Stimulated activated CD4-positive, alpha-beta T cell treated with anti-CD3 and anti-CD28 coated beads, Interleukin-2, amount 100 ng/mL, for 24 hours (primary cell): ENCODE measurements at places on chromosomes 11 and 22.

DNA sequence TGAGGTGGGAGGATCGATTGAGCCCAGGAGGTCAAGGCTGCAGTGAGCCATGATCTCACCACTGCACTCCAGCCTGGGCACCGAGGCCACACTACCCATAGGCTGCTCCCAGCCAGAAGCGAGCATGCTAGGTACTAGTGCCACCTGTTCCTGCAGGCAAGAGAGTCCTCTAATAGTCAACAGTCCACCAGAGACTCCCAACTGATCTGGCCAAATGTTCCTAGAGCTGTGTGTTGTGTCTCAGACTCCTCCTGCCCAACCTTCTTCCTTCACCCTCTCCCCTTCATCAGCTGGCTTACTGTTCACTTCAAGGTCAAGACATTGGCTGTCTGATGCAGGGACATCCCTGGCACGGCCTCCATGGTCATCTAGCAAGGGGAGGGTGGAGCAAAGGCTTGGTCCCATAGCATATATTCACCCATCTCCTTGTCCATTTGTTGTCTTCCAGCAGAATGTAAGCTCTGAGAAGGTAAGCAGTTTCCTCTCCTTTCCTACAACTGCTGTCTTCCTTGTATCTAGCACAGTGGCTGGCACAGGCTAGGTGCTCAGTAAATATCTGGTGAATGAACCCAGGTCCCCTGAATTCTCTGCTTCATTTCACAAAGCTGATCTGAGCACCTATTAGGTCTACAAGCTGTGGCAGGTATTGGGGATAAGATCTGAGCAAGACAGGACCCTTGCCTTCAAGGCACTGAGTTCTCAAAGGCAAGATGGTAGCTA lies 126.2 kb upstream of the SERPIND1 start:
- no peak for DNase-seq

DNA sequence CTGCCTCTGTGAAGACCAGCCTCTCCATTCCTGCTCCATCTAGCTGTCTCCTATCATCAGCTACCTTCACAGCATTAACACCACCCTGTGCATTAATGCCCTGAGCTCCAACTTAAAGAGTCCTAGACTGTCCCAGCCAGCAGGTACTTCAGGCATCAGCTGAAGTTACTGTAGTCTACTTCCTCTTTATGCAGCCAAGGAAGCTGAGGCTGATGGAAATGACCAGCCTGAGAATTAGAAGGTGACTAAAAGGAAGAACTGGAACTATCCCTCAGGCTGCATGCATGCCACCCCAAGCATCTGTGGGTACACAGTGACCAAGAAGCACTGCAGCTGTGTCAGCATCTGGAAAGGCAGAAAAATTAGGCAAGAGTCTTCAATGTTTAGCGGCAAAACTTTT lies 28.2 kb downstream of the MS4A10 start:
- DNase-seq = no peak

DNA sequence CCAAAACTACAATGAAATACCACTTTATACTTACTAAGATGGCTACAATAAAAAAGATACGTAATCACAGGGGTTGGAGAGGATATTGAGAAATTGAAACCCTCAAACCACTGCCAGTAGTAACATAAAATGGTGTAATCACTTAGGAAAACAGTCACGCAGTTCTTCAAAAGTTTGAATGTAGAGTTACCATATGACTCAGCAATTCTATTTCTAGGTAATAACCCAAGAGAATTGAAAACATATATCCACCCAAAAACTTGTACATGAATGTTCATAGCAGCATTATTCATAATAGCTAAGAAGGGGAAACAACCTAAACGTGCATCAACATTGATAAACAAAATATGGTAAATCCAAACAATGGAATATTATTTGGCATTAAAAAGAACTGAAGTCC lies 24.4 kb upstream of the PSMA1 start:
- no peak for DNase-seq

GRCh38 chr11:45319077-45319476 lies 32.9 kb upstream of the SYT13 start:
- no peak for DNase-seq

DNA sequence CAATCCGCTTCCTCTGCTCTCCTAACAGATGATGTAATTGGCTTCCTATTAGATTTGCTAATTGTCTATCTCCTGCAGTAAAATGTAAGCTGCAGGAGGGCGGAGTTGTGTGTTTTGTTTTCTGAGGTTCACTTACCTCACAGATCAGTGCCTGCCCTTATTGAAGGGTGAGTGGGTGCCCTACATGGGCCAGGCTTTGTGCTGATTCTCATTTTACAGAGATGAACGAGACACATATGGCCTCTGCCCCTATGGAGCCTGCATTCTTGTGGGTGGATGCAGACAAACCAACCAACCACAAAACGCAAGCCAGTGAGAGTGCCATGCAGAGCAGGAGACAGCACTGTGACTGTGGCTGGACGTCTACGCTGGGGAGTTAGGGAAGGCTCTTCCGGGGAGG lies 9.9 kb downstream of the TESMIN start:
- no peak for DNase-seq

DNA sequence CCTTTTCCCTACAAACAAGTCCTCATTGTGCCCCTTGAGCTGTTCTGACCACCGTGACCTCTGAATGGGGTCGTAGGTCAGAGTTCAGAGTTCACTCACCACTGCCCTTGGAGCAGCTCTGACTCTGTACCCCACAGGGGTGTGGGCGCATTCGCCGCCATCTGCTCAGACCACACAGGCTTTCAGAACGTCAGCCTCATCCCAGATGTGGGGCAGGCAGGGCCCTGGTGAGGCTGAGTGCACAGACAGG lies 14.8 kb upstream of the MUC5B start:
- DNase-seq = no peak

DNA sequence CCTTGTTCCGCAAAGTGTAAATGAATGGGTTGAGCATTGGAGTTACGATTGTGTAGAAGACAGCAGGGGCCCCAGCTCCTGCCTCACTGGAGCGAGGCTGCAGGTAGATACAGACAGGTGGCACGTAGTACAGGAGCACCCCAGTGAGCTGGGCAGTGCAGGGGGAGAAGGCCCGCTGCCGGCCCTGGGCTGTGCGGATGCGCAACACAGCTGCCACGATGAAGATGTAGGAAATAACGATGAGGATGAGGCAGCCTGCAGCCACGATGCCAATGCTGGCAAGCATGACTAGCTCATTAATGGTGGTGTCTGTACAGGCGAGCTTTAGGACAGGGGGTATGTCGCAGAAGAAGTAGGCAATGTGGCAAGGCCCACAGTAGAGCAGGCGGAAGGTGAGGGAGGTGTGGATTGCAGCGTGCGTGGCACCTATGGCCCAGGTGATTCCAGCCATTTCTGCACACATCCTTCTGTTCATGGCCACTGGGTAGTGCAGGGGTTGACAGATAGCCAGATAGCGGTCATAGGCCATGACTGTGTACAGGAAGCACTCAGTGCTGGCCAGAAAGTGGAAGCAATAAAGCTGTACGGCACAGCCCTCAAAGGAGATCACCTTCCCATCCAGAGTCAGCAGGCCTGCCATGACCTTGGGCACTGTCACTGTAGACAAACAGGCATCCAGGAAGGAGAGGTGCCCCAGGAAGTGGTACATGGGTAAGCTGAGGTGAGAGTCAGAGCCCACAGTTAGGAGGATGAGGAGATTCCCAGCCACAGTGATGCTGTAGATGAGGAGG lies 616 bp downstream of the OR10S1 start:
- no peak for DNase-seq

GRCh38 chr11:70671611-70672010 lies 273.3 kb downstream of the CTTN start:
- no peak for DNase-seq

DNA sequence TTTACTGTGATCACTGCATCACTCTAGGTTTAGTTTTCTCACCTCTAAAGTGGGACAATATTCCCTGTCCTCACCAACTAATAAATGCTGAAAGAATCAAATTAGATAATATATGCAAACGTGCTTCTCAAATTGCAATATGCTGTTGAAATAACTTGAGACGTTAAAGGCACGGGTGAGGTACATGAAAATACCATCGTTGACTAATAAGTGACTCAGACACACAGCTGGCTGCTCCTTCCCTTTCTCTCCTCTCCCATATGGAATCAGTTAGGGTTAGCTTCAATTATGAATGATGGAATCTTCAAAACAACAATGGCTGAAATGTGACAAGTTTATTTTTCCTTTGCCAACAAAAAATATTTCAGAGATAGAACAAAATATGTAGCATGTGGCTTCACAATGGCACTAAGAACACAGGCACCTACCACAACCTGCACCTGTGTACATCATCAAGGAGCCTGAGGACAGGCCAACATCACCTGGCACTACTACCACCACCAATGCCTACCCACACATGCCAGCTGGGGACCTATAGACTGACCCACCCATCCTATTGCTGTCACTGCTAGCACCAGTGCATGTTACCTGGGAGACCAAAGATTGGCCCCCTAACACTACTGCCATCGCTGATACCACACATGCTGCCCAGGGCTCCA lies 13.7 kb downstream of the GDPD4 start:
- DNase-seq = no peak

DNA sequence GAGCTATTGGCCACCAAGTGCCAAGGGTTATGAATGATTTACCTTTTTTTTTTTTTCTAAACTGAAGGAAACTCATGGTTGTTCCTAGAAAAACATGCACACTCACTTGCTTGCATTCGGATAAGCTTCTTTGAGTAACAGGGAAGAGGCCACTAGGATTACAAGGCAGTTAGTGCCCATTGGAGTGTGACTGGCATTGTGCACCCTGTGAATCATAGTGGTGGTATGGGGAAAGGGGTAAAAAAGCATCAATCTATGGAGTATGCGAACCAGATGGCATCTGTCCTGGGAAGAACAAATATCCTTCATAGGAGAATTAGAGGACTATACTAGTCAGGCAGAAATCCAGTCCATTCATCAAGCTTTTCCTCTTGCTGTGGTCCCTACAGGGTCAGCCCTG lies 24.2 kb downstream of the CD44 start:
- DNase-seq = no peak

GRCh38 chr11:69773626-69774353 lies 1.4 kb downstream of the FGF4 start:
- DNase-seq = no peak

- no peak for DNase-seq
These were observed 148.7 kb upstream of the TIMP3 start for GRCh38 chr22:32652645-32653270.

DNA sequence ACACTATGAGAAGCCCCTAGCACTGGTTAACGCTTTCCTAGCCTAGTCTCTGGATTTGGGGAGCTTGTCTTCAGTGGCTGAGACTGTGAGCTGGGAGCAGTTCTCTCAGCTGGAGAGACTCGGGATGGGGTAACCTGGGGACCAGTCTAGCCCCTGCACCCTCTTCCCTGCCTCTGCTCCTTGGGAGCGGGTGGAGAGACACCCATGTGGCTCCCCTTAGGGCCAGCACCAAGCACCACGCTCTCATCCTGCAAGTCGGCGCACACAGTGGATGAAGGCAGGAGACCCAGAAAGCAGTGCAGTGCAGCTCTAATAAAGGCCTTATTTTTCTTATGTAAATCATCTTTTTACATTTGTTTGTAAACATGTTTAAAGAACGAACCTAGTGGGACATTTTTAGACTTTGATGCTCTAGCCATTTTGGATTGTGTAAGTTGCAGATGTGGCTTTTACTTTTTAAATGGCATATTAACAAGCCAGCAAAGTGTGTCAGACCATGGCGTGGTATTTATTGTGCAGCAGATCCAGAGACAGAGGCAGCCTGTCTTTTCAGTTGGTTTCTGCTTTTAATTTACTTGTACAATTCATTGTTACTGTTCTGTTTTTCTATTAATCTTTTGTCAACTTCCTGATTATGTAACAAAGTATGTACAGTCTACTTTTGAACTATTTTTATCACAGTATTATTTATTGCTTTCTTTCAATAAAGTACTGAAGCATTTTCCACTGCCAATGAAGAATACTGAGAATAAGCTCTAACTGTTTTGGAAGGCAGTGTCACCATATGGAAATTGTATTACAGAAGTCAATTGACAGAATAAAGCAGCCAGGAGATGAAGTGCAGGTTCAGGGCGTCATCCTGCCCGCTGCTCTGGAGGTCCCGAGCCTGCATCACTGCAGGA lies 14.4 kb upstream of the CTTN start:
- no peak for DNase-seq

DNA sequence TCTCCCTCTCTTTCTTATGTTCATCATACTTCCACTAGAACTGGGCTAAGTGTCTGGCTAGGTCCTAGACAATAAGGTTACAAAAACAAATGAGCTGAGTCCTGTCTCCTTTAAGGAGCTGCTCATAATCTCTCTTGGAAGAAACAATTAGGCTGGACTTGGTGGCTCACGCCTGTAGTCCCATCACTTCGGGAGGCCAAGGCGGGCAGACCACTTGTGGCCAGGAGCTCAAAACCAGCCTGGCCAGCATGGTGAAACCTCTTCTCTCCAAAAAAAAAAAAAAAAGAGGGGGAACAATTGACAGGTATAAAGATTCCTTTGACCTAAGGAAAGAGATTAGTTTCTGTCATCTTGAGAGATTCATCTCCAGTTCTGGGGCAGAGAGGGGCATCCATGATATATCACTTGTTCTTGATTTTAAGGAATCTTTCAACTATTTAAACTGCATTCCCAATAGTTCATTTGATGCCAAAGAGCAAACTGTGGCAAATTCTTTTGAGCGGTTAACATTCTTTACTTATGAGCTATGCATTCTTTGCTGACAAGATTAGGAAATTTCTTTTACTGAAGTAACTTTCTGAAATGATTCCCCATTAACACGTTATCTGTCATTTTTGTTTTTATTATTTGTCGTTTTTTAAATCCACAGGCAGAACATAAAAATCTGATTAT lies 125.5 kb downstream of the C11orf87 start:
- DNase-seq = no peak

DNA sequence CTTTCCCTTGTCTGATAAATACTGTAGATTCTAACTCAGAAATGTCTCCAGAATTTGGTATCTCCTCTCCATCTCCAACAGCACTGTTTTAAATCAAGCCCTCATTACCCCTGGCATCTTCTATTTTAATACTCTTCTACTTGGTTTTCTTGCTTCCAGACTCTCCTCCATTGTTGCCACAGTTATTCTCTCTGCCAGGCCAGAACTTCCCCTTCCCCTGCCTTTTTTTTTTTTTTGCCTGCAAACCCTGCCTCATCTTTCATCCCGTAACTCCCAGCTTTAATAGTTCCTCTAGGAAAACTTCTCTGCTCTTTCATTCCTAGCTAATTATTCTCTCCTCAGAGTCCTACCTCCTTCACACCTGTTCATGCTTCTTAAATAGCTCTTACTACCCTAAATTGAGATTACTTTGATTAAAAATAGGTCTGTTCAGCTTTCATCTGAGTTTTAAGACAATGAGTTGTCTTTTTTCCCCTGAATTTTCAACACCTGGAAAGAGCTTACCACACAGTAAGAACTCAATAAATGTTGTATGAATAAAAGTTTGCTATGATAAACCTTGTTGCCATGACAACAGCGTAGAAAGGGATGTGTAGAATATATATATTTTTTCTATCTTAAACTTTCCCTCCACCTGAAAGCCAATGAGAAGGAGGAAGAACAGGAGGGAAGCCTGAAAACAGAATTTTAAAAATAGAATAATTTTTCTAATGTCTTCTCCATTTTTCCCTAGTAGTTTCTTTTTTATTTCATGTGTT lies 3.6 kb downstream of the IL18 start:
- DNase-seq = no peak

- no peak for DNase-seq
These were observed 287.2 kb downstream of the TMEM135 start for GRCh38 chr11:87324817-87325489.

GRCh38 chr22:49117486-49117885 lies 710.2 kb downstream of the BRD1 start:
- no peak for DNase-seq

- DNase-seq = no peak
These were observed 50.6 kb upstream of the PPARA start for GRCh38 chr22:46099740-46100139.

GRCh38 chr11:94595076-94595475 lies 27.9 kb downstream of the PIWIL4 start:
- no peak for DNase-seq
